ENCODE measurements at places on chromosomes 6 and 20.

DNA sequence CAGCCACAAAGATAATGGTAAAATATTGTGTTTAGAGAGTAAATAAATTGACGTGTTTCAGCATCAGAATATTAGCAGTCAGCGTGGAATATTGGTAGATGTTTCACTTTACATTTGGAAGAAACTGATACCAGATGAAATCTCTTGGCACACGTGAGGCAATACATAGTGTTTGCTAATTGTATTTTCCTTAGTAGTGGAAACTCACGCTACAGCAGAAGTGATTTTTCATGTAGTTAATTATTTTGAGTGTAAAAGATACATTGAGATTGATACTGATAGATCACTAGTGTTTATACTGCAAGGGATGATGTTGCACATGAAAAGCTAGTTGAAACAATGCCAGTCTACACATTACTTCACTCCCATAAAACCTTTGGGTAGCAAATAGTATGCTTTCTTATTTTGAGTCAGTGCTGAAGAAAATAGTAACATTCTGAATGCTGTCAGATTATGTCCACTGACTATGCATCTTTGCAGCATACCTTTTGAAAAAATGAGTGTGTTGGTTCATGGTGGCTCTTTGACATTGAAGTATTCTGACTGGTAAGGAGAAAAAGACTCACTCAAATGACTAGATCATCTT lies 59.3 kb downstream of the CD2AP start:
- no peak for DNase-seq

GRCh38 chr6:140370976-140371870 lies 996.8 kb upstream of the CITED2 start:
- DNase-seq, result no peak

- DNase-seq, result no peak
Observed at GRCh38 chr6:67248077-67248476, 1387.0 kb upstream of the ADGRB3 start.

DNA sequence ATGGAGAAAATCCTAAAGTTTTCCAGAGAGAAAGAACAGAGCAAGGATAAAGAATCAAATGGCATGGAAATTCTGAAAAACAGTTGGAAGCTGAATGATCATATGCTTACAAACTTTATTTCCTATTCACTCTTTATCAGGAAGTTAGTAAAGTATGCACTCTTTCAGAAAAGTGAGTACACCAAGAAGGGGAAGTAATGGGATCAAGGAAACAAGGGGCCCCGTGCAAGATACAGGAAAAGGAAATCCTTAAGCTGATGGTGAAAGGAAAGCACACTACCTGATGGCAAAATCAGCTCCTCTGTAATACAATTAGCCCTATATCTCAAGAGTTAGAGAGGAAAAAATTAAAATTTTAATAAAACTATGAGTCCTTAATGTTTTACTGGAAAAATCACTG lies 14.0 kb downstream of the CALHM6 start:
- no peak for DNase-seq

GRCh38 chr6:72841195-72841594 lies 219.3 kb downstream of the KCNQ5 start:
- DNase-seq, result no peak

DNA sequence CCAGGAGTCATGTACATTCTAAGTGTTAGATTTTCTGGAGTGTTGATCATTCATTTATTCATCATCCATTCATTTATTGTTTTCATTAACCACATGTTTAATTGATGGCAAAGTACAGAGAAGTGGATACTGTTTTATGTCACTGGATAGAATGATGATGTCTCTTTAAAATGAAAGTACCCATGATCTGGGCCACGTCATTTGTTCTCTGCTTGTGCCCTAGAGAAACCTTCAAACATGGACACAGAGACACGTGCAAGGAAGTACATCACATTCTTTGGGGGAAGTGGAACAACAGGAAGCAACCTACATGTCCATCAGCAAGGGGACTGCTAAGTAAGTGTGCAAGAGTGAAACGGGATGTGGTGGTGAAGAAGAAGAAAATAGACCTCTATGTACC lies 75.8 kb upstream of the TSHZ2 start:
- no peak for DNase-seq

DNA sequence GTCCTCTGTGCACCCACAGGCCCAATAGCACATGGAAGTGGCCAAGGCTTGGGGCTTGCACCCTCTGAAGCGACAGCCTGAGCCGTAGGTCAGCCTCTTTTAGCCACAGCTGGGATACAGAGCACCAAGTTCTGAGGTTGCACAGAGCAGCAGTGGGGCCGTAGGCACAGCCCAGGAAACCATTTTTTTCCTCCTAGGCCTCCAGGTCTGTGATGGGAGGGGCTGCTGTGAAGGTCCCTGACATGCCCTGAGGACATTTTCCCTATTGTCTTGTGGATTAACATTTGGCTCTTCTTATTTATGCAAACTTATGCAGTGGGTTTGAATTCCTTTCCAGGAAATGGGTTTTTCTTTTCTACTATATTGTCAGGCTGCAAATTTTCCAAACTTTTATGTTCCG lies 878.7 kb upstream of the MAN1A1 start:
- DNase-seq, result no peak
